ENCODE measurements at places on chromosomes 7 and 10.

GRCh38 chr10:14009371-14010100 lies 321.2 kb downstream of the FRMD4A start:
- DNase-seq: peak; percentile 67

DNA sequence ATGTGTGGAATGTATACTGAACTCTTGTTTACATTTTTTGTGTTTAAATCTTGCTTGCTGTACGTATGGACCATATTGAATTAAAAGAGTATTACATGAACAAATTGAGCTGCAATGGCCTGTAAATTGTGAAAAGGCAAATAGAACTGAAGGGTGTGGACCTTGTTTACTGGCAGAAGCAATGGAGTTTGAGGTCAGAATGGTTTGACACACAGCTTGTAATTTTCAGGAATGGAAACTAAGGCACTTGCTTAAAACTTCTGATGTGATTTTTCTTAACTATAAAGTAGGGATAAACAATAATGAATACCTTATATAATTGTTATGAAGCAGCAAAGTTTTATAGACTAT lies 33.9 kb upstream of the COBL start:
- DNase-seq: no peak

- DNase-seq: no peak
These were observed 45.8 kb upstream of the GLCCI1 start for GRCh38 chr7:7922684-7923385.

DNA sequence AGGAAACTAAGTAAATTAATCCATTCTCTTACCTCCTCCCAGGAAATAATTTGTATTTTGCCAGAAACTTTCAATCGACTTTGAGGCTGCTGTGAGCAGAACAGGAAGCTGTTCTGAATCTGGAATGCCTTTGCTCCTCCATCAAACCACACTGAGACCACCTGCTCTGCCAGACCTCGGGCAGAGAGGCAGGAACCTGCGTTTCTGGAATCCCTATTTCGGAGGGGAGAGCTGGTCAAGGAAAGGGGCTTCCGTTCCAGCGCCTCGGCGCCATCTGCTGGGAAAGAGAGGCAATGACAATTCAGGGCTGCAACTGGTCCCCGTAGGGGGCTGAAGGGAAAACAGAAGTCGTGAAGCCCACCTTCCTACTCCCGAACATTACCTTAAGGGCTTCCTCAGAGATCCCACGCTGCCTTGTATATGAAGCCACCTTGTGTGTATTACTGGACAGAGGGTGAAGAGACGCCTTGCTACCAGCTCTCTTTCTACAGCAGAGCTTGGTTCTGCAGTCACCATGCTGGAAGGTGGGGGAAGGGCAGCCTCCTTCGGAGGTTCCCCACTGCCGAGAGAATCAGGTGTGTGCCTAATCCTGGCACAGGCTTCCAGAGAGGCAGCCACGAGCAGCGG lies 31.2 kb downstream of the ZNF467 start:
- DNase-seq: peak; percentile 33

DNA sequence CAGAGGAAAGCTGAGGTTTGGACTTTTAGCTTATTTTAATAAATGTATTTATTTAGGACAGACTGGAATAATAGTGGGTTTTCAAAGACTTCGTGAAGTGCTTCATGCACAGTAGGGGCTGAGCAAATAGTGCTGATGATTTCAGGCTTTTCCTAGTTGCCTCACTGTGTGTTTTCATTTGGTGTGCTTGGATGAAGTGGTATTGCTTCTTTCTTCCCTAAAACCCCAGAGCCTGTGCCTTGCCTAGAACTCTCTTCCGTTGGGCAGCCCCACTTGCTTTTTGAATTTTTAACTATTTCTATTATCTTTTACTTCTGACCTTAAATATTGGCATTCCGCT lies 49.6 kb downstream of the ARID5B start:
- DNase-seq: no peak

GRCh38 chr7:3013975-3014792 lies 29.5 kb downstream of the CARD11 start:
- no peak for DNase-seq

DNA sequence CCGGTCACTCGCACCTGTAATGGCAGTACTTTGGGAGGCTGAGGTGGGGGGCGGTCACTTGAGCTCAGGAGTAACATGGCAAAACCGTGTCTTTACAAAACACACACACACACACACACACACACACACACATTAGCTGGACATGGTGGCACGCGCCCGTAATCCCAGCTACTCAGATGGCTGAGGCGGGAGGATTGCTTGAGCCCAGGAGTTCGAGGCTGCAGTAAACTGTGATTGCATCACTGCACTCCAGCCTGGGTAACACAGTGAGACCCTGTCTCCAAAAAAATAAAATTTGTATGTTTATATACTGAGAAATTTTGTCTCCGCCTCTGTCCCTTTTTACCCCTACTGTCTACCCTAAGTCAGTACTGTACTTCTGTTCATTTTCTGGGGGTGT lies 86.6 kb downstream of the CUX1 start:
- no peak for DNase-seq

DNA sequence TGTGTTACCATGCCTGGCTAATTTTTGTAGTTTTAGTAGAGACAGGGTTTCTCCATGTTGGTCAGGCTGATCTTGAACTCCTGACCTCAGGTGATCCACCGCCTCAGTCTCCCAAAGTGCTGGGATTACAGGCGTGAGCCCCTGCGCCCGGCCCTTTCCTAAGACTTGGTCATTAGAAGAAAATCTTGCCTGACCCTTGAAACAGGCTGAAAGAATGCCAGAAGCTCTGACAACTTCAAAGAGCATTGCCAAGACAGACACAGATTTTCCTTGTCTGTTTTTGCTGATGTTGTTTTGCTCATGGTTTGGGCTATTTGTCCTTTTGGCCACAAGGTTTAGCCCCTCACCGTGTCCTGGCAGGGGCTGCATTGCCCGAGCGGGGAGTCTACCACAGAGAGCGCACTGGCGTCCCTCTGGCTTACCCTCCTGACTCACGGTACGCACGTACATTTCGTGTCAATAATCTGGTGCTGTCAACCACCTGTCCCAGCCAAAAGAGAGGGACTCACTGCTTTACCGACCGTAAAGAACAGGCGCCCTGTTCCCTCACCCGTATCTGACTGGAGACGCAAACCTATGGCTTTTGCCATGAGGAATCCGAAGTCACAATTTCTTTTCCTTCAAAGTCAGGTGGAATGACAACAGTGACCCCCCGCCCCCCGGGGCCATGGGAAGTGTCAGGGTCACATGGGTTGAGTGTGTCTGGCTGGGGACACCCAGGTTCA lies 10.1 kb upstream of the INPP5A start:
- DNase-seq: no peak

GRCh38 chr7:45080265-45080957 lies 8.4 kb downstream of the NACAD start:
- DNase-seq: no peak

- DNase-seq: no peak
These were observed 79.8 kb downstream of the ABI1 start for GRCh38 chr10:26780793-26781601.

DNA sequence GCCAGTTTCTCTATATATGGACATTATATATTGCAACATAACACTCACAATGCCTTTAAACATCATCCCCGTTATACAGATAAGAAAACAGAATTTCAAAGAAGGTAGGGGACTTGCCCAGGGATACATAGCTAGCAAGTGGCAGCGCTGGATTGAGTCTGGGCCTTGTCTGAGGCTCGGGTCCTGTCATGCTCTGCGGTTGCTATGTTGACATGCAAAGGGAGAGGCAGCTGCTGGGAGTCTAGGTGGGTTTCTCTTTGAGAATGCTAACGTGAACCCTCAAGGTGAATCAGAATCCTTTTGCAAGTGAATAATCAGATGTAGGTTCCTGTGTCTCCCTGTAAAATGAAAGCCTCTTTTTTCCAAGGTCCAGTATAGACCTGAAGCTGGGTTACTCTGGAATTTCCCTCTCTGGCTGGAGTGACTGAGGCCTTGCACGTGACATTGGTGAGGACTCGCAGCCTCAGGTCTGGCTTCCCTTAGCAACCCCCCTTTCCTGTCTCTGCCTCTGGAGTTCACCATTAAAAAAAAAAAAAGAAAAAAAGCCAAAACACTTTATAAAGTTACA lies 38.9 kb downstream of the TCF7L2 start:
- no peak for DNase-seq

DNA sequence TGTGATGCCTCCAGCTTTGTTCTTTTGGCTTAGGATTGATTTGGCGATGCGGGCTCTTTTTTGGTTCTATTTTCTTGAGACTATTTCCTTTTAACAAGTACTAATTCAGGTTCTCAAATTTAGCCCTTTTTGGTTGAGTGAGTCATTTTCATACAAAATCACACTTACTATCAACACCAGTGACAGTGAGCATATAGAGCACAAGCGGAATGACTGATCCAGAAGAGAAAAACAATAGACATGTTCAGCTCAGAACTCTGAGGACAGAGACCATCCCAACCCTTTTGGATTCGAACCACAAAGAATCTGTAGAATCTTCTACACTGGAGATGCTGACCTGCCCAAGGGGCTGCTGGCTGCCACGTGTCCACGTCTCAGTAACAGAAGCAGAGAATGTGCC lies 56.4 kb upstream of the INSYN2A start:
- no peak for DNase-seq

DNA sequence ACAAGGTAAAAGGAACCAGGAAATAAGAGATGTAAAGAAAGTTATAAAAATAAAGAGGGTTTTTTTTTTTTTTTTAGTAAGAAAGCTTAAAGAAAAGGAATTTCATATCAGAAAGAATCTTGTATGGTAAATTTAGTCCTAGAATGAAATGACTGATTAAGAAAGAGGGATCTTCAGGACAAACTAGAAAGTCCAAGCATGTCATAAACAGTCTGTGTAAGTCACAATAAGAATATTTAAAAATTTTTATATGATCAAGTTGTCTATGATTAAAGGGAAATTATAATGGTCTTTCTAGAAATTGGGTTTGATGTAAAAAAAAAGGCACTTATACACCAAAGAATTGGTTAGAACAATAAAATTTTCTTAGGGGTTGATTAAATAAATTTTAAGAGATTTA lies 289.5 kb downstream of the XPNPEP1 start:
- no peak for DNase-seq

DNA sequence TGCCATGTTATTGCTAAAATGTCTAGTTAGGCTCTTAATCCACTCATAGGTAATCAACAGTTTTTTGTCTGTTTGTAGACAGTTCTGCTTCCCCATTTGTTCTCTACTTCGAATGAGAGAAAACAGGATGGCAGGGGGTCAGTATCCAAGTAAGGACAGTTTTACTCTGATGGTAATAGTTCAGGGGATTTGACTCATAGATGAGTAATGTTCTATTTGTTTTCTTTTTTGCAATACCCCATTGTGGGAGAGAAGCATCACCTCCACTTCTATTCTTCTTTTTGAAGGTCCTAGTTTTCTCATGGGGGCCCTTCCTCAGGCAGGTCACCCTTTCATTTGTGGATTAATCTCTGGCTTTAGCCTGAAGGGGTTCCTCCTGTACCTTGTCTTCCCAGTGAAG lies 13.9 kb downstream of the PCLO start:
- no peak for DNase-seq

- DNase-seq: no peak
These were observed 5.6 kb downstream of the IL6 start for GRCh38 chr7:22732556-22733126.

- DNase-seq: no peak
These were observed 25.8 kb upstream of the TSPAN13 start for GRCh38 chr7:16727736-16728135.

- DNase-seq: no peak
These were observed 198.0 kb downstream of the KIAA1217 start for GRCh38 chr10:24406809-24407483.
